ENCODE measurements at places on chromosomes 2 and 18.

DNA sequence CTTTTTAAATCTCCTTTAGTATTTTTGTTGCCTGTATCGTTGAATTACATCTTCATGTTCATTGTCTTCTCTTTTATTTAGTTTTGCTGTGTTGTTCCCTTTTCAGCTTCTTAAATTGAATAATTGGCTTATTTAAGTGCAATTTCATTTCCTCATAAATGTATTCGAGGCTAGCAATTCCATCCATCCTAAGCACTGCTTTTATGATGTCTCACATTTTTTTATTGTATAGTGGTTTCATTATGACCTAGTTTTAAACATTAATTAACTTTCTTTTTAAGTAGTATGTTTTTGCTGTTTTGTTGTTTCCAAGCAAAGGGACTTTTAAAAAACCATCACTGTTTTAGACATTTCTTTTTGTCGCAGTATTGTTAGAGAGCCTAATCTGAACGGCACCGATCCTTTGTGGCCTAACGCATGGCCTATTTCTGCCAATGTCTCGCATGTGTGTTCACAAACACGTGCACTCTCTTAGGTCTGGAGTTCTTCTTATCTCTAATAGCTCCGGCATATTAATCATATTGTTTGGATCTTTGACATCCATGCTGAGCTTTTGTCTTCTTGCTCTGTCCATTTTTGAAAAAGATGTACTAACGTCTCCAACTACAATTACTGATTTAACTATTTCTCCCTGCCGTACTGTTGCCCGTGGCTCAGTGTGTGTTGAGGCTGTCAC, 59.6 kb upstream of the ZNF516 start:
- no peak for DNase-seq

DNA sequence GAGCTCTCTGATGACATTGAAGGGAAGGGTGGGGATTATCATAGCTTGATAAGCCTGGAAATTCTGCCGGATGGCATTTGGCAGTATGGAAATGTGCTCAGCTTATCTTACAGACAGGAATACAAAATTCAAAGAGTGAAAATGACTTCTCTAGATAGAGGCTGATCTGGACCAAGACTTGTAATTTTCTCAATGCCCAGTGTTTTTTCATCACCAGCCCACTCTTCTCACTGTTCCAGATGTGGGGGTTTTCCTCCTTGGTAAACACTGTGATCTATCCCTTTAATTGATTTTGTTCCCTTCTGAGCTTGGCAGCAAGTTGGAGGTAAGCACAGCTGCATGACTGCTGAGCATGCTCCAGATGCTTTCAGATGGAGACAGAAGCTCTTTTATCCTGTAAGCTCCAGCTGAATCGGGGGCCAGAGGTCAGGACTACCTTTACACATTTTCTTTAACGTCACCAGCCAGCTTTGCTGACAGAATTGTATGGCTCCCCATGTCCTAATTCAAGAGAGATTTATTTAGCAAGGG, 287.4 kb upstream of the TCF4 start:
- no peak for DNase-seq

GRCh38 chr2:168076731-168077130, 170.7 kb downstream of the STK39 start:
- no peak for DNase-seq

GRCh38 chr2:135997380-135997779, 12.0 kb upstream of the DARS1 start:
- DNase-seq = peak; percentile 32

- DNase-seq = no peak
These were observed 235.7 kb downstream of the DSC3 start for GRCh38 chr18:30806823-30807222.

- DNase-seq = no peak
These were observed 136.0 kb downstream of the ZNF804A start for GRCh38 chr2:184734338-184734737.

Data from GM20000 (cell line).